Mesothelial cell of epicardium (in vitro differentiated cells): ENCODE measurements at places on chromosomes 2 and 18. TPM values are rescaled to one million over a fixed set of nuclear protein-coding genes. Genes with fewer than 3 reads are reported as not detected.

DNA sequence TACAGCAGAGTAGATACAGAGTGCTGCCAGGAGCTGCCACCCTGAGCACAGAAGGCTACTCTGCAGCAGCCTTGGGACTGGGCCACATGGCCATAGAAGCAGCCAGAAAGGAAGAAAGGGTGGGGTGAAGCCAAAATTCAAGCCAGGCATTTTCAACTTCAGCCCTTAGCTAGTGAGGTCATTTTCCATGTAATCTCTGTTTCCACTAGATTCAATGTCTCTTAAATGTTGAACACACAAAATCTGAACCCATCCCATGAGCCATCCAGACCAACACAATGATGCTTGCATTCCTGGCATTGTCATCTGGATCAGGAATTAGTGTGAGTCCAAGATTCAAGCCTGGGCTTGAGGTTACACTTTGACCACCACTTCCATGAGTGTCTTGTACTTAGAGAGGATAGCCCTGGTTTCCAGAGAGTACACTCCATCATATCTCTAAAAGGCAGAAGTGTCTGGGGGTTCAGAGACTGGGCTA is 243.6 kb downstream of the OSR1 start:
- no peak for DNase-seq

DNA sequence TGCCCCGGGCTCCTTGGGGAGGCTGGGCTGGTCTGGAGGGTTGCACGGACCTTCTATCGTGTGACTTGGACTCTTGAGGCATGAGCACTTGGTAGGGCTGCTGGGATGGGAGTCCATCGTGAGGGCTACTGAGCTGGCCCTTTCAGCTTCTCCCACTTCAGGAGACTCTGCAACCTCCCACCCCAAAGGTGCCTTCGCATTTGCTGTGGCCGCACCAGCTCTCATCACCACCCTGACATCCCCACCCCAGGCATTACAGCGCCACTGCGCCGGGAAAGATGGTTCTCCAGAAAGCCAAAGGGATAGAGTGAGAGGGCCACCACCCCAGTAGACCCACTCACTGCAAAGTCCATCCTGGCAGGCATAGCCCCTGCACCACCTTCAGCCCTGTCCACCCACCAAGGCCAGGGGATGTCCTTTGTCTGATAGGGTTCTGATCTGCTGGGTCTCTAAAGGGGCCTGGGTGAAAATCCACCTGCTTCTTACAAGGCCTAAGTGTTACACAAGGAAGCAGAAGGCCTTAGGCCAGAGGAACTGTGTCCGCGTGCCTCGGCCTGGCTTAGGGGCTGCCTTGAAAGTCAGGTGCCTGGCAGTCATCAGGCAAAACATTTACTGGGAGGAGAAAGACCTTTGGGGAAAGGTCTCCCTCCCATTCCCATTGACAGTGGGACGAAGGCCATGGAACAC is 5.1 kb downstream of the EHD3 start:
- no peak for DNase-seq

CD302 gene
- 2.9 to 3.1 TPM (median 2.9 TPM) in 3 replicates for total RNA-seq

- DNase-seq = no peak
These were observed 3.8 kb downstream of the SOCS6 start for GRCh38 chr18:70292628-70293027.

- DNase-seq = peak; percentile 85
These were observed at the start of gene NFATC1 for GRCh38 chr18:79395761-79396404. Gene NFATC1, plus strand, starts transcription at chr18:79395930. Its CDS starts 295 bp downstream, at chr18:79396225.

- DNase-seq = no peak
These were observed 46.0 kb downstream of the ZBTB7C start for GRCh38 chr18:48363175-48363574.

UBR3 gene
- 44.9 to 47.7 TPM (median 47.3 TPM) in 3 replicates for total RNA-seq

C2orf80 gene
- total RNA-seq = not detected in 3 replicates
